ENCODE measurements at places on chromosomes 12 and 14.
A peak's percentile ranks its signal among the peaks of the same experiment; 100 is the strongest.

DNA sequence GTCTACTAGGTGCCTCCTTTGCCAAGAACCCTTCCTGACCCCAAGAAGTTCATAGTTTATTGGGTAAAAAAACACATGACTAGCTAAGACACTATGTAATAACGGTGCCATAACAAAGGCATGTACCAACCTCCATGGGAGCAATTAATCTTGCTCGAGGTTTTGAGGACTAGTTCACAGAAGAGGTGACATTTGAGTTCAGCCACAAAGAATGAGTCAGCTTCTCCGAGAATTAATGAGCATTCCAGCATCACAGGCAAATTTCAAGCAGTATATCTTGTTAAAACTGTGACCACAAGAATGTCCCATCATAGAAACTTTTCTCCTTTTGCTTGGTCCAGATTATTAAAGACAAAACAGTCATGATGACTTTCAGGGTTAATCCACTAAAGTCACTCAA lies 113.0 kb upstream of the RAP1B start:
- DNase-seq, result no peak

DNA sequence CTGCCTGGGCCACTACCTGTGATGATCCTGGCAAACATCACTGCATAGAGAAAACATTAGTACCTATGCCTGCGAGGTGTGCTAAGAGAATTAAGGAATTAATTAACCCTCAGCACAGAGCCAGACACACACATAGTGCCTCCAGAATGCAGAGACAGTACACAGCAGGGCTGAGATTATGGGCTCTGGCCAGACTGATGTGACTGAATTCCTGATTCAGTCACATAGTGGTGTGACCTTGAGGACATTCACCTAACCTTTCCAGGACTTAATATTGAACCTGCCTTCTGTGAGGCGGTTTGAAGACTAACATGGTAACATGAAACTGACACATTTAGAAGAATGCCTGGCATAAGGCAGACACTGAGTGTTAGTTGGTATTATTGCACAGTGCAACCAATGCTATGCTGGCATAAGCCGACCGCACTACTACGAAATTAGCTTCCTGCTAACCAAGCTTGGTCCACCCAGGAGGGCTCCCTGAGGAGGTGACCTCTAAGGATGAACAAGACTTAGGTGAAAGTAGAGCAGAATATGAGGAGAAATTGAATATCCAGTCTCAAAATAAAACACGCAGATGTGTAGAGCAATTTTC lies 32.0 kb upstream of the SELPLG start:
- DNase-seq, result no peak

GRCh38 chr14:70045844-70046535 lies 142.8 kb downstream of the SLC8A3 start:
- no peak for DNase-seq

DNA sequence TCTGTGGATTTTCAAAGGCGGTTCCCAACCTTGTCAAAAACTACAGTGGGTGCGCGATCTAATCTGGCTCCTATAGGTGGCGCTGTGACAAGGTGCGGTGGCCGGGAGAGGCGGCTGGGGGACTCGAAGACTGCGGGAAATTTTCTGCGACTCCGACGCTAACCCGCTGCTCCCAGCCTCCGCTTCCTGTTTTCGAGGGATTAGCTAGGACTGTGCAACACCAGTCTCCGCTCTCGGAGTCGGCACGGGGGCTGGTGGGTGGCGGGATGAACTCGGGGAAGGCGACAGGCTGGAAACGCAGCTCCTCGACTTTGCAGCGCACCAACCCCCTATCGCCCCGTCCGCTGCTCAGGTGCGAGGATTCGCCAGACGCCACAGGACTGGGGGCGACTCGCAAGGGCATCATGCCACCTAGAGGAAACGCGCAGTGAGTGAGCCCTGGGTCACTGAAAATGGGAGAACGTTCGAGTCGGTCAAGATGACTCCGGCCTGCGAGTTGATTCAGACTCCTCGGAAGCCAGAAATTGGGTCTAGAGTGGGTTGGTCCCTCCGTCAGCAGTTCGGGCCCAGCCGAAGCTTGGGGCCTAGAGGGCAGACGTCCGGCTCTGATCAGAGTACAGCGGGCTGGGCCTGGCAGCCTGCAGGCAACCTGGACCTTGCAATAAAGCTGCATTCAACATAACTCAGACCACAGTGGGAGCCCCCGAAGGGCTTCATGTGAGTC lies 5.5 kb upstream of the PAX9 start:
- no peak for DNase-seq

DNA sequence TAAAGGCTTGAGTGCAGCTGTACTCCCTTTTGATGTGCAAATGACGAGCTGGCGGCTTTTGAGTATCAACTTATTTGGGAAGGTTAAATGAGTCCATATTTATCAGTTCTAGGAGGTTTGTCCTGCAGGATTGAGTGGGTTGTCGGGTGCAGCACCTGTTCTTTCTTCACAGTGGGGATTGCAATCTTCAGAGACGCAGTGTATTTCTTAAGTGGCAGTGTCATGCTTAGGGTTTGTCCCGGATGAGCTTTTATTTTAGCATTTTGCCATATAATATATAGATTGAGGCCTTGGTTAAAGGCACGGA lies 1.2 kb downstream of the FUT8 start:
- DNase-seq, result no peak

- DNase-seq, result no peak
These were observed 142.8 kb downstream of the PAWR start for GRCh38 chr12:79547735-79548609.

DNA sequence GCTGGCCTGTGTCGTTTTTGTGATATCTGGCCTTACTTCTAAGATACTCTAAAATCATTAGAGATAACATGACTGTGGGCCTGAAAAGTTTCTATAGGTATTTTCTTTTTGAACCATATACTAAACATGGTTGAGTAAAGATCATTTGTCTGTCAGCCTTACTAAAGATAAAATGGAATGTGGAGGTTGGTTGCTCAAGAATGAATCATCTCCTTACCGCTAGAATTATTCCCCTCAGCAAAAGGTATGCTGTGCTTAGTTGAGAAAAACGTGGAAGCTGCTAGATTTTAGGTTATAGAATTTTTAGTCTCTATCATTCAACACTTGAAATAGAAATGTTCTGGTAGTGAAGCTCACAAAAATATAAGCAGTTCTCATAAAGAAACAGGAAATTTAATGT lies 407.3 kb downstream of the AEBP2 start:
- DNase-seq, result no peak

- no peak for DNase-seq
These were observed 48.8 kb downstream of the LRCOL1 start for GRCh38 chr12:132561427-132562156.

DNA sequence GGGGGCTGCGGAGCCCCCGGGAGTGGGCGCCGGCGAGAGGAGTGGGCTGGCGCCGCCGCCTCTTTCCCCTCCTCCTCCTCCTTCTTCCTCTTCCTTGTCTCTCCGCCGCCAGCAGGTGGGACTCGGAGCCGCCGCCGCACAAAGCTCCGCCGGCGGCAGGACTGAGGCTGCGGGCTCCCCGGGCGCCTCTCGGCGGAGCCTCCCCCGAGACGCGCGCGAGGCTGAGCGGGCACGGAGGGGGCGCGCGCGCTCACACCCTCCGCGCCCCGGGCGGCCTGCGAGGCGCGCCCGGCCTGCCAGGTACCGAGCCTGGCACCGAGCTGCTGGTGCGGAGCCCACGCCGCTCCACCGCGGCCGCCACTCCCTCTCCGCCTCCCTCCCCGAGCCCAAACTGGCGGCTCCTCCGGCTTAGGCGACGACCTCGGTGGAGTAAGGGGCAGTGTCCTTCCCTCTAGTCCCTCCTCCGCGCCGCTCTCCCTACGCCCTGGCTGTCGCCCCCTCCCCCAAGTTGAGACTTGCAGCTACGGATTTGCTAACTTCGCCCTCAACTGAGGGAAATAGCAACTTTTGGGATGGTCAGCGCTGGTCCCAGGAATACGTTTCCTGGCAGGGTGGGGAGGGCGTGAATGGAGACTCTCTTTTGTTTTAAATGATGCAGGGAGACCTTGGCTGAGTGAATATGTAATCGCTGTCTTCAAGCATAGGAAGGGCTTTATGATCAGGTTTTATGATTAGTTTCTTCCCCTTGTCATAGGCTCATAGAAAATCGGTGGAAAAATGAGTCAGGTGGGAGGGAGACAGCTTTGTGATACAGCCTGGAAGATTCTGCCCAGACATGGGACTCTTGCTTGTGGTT lies 199.5 kb upstream of the CAND1 start:
- peak; percentile 10 for DNase-seq

DNA sequence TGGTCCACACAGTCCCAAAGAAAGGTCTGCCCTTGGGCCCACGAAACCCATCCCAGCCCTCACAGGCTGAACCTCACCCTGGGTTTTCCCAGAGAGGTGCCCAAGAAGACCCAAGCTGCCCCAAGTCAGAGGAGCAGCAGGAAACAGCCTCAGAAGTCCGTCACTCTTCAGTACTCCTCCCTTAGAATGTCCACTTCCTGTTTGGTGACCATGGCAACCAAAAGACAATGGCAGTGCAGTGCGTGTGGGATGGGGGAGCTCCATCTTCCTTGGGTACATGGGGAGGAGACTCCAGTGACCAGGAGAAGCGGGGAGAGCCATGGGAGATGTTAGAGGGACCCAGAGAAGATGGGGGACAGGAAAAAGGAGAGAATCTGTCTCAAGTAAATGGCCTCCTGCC lies 11.3 kb downstream of the SELPLG start:
- DNase-seq, result no peak

DNA sequence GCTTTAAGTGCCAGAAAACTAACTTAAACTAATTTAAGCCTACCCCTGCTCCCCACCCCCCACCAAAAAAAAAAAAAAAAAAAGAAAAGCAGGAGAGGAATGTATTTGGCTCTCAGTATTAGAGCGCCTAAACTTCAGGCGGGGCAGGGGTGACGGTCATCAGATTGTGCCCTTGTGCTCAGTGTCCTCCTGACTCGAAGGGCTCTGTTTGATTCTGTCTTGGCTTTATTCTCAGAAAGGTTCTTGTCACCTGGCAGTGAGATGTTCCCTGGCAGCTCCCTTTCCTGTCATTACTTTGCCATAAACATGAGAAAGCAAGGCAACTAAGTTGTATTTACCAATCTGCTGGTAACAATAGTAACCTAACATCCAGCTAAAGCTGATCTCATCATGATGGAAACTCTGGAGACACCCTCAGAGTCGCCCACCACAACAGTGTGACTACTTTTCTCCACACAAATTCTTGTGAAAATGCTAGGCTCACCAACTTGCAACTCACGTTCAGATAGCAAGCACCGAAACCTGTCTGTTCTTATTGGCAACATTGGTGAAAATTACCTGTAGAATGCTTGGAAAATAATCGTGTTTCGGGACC lies 39.0 kb upstream of the WNK1 start:
- DNase-seq, result no peak
